ENCODE measurements at places on chromosomes 7 and 10. TPM values are rescaled to one million over a fixed set of nuclear protein-coding genes. Genes with fewer than 3 reads are reported as not detected.

The PRKAR1B gene
- total RNA-seq = 19.3 TPM

The PVRIG gene
- total RNA-seq = not detected

The LIPF gene
- not detected for total RNA-seq

The ITGA8 gene
- 9.4 TPM for total RNA-seq

The LIPK gene
- total RNA-seq = not detected

The CLRN3 gene
- total RNA-seq = 0.52 TPM

The VSTM4 gene
- total RNA-seq = 40.7 TPM

The SFRP5 gene
- total RNA-seq = 1.6 TPM

The ELMO1 gene
- total RNA-seq = 52.7 TPM
